ENCODE measurements at places on chromosomes 5 and 9.

GRCh38 chr9:33923079-33923478 is 106.1 kb downstream of the UBE2R2 start:
- no peak for DNase-seq

GRCh38 chr5:113902917-113903660 is 389.6 kb downstream of the YTHDC2 start:
- DNase-seq, result no peak

GRCh38 chr5:10085185-10085584 is 164.5 kb downstream of the ATPSCKMT start:
- DNase-seq, result no peak

- no peak for DNase-seq
These were observed 35.3 kb downstream of the NDFIP1 start for GRCh38 chr5:142143878-142144277.

GRCh38 chr5:139686706-139687441 is 38.7 kb downstream of the CXXC5 start:
- no peak for DNase-seq

- DNase-seq, result no peak
These were observed 93.7 kb upstream of the SIMC1 start for GRCh38 chr5:176144508-176144907.

DNA sequence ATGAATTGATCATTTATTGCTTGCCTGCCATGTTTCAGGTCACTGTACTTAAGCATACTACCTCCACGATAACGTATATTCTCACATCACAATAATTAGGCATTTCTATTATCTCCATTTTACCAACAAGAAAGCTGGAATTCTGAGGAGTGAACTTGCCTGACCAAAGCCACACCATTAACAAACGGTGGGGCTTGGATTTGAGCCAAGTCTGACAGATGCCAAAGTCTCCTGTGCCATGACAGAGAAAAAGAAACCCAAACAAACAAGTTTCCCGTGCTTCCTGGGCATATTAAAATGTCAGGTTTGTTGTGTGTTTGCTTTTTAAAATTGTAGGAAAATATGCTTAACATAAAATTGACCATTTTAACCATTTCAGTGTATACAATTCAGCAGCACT is 40.8 kb upstream of the KCNV2 start:
- DNase-seq, result no peak

- peak; percentile 14 for DNase-seq
These were observed 99.6 kb downstream of the BASP1 start for GRCh38 chr5:17316970-17317459.

GRCh38 chr9:111386386-111386785 is 56.4 kb upstream of the OR2K2 start:
- DNase-seq, result no peak

DNA sequence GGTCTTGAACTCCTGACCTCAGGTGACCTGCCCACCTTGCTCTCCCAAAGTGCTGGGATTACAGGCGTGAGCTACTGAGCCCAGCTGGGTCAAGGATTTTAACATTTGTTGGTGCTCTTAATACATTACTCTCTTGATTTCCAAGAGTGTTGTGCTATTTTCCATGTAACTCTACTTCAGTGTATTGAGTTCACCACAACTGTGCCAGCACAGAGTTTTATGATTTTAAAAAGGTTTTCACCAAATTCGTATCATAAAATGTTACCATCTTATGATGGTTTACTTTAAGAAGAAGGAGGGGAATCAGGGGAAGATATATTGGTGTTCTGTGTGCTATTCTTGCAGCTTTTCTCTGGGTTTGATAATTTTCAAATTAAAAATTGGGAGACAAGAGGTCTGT is 6.6 kb upstream of the ADGRD2 start:
- DNase-seq, result no peak

GRCh38 chr9:4969130-4969529 is 15.9 kb upstream of the JAK2 start:
- DNase-seq, result no peak

DNA sequence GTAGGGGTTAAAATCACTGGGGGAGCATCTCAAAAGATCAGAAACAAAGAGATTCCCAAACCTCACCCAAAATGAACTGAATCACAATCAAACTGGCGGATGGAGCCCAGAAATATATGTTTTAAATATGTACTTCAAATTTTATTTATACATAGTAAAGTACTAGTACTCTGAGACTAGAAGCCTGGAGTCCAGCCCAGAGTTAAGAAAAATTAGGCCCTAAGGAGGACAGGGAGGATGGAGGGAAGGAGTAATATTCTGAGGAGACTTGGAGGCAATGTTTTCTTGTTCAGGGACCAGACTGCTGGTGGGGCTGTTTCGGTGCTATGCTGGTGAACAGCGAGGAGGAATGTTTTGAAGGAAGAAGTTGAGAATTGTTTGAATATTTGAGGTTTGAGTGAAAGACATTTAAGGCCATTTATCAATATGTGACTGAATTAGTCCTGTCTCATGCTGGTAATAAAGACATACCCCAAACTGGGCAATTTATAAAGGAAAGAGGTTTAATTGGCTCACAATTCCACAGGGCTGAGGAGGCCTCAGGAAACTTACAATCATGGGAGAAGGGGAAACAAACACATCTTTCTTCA is 552.4 kb upstream of the DAB2 start:
- DNase-seq, result no peak

DNA sequence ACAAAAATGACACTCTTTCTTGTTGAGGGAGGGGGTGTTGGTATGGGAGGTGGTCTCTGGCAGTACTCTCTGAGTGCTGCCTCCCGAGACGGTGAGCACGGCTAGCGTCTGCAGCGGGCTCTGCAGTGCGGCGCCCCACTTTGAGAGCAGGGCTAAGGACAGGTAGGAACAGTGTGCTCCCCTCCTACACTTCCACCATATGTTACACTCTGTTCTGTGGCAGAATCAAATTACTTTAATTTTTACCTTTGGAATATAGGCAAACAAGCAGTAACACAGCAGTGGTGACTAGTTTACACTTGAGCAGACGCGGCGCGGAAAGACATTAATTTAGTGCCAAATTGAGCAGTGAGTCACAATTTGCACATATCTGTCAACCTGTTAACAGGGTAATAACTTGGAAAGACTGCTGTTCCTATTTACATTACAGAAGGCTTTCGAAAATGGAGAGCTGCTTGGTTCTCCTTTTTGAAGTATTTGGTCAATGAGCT is 136.3 kb downstream of the MED27 start:
- DNase-seq, result no peak

DNA sequence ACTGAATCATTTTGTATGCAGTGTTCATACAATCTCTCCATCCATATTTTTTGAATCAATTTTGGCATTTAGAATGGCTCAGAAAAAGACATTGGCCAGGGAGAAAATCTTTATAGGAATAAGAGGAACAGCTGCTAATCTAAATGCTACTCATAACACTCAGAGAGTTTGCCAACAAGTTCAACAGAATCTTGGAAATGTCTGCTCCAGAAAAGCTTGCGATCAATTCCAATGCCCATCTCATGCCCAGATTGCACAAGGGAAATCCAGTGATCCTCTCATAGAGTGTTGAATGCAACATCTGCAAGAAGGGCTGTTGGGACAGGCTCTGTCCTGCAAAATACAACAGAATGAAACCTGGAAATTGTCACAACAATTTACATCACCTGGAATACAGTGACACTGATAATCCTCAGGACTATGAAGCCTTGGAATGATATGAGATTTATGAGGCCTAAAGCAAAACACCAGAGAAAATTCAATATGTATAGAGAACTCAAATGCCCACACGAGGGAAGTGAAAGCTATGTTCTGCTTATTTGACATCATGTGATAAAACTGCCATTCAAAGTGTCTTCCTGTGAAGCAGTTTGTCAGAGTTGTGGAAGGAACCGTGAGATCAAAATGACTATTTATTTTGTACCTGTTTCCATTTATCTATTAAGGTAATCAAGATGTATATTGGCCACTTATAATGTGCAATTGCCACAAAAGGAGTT is 190.1 kb downstream of the PARP8 start:
- peak; percentile 26 for DNase-seq

GRCh38 chr9:132488626-132489025 is 78.6 kb downstream of the CFAP77 start:
- no peak for DNase-seq

DNA sequence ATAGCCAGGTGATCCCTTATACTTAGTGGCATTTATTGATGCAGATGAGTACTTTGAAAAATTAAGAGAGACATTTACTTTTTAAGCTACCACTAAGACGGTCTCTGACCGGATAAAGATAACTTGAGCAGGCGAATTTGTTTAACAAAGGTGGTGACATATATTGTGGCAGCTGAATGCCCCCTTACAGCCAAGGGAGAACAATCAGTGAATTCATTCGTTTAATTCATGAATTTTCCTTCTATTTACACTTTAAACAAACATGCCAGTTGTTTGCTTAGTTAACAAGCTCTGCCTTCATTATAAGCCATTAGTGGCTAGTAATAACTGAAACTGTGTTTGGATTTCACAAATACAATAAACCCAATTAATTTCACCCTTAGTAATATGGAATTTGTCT is 187.1 kb downstream of the AOPEP start:
- no peak for DNase-seq

- DNase-seq, result no peak
These were observed 76.3 kb downstream of the ZNF608 start for GRCh38 chr5:124669956-124670721.

DNA sequence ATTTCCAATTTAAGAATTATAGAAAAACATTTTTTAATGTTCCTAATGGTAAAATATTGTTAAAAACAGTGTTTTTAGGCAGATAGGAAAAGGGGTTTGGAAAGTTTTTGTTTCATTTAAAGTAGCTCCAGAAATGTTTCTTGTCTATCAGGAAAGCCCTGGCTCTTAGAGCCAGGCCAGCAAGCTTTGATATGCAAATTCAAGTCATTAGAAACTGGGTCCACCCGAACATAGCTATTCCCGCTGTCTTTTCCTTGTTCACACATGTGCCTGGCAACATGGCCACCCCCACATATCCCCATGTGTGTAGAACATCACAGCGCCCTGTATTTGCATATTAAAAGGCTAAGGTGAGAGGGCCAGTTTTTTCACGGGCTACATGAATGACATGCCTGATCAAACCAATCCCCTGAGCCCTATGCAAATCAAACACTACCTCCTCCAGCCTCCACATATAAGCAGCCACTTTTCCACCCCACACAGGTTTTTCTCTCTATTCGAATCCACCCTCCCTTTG is 925.3 kb upstream of the CDH10 start:
- DNase-seq, result no peak

- DNase-seq, result no peak
These were observed 375.7 kb upstream of the ZNF462 start for GRCh38 chr9:106487266-106487665.

GRCh38 chr5:9339206-9339818 is 206.6 kb downstream of the SEMA5A start:
- DNase-seq, result no peak

- no peak for DNase-seq
These were observed 330 bp downstream of the TBC1D2 start for GRCh38 chr9:98255061-98255577.

GRCh38 chr5:109857405-109858031 is 167.8 kb downstream of the MAN2A1 start:
- DNase-seq, result no peak

GRCh38 chr5:124365361-124365801 is 381.1 kb downstream of the ZNF608 start:
- DNase-seq, result no peak

- DNase-seq, result no peak
These were observed 562.2 kb upstream of the MEF2C start for GRCh38 chr5:89445106-89445745.

DNA sequence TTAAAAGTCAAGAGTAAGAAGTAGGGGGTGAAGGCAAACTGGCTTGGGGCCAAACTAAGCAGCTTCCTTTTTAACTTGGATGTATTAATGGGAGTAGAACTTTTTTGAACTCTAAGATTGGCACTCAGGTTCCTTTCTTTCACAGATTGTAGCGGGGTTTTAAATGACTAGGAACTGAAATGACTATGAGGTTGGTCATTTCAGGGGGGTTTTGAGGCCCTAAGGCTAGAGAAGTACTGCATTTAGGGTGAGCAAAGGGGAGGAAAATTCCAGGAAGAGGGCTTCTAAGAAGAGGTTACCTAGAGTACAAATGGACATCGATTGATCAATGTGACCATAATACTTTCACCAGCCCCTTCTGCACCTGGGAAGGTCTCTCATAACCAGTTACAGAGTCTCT is 381.8 kb downstream of the MLLT3 start:
- no peak for DNase-seq

DNA sequence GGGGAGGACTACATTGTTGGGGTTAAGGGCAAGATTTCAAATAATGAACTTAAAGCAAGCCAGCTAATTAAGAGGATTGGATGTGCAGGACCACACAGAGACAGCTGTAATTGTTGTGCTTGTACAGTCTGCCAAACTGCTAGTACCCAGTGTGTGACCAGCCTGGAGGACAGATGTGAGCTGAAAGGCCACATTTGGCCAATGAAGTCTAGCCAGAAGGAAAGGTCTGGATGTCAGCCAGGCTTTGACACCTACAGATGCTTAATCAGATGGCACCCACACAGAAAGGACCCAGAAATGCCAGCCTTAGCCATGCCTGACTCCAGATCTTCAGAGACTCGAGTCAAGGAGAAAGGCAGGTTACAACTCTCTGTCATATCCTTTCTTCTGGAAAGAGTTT is 491.1 kb downstream of the KIF4B start:
- no peak for DNase-seq

- DNase-seq, result no peak
These were observed at the start of gene SLC27A6 for GRCh38 chr5:128965011-128965637. SLC27A6 (plus strand) TSS chr5:128965488; CDS start chr5:128966138, 650 bp downstream.

DNA sequence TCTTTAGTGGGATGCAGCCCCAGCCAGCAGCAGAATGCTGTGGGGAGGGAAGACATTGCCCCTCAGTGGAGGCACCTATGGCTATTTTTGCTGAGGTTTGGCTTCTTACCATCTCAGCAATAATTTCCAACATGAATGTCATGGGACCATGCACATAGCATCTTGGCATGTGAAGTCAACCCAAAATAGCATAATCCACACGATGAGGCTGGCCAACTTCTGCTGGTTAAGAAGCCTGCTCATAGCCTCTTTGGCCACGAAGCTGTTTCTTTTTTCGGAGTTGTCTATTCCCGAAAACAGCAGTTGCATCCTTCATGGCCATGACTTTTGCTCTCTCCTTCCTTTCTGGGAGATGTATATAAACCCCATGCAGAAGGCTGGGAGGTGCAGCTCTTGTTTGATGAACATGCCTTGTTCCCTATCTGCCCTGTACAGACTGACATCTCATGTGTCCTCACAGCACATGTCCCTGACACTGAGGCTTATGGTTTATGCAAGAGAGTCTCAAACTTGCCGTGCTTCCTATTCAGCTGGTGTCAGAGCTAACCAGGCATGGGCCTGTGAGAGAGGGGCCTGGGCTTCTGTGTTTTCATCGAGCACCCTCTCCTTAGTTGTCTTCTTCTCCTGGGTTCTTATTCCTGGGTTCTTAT is 45.3 kb downstream of the SYK start:
- no peak for DNase-seq

DNA sequence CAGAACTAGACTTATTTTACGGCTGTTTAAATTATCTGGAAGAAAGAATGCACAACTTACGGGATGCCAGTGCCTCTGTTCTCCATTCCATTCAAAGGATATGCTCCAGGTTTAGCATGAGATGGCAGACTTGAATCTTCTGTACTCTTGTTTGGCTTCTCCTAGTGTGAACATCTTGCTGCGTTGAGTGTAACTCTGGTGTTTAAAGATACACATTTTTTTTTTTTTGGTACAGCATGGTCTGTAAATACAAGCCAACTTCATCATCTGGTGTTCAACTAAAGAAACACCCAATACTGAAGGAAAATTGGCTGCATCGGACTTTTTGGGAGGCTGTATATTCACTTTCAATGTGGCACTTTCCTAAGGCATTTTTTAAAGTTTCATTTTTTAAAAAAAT is 7.4 kb upstream of the MIER3 start:
- DNase-seq, result no peak

- DNase-seq, result no peak
These were observed 56.8 kb downstream of the MTREX start for GRCh38 chr5:55364537-55365055.

All from memory B cell (primary cell).